ENCODE measurements at places on chromosomes 13 and 19. TPM values are rescaled to one million over a fixed set of nuclear protein-coding genes. Genes with fewer than 3 reads are reported as not detected.

Gene LGALS4
- 0.40 TPM for total RNA-seq

GRCh38 chr13:94352057-94352456 lies 127.4 kb downstream of the DCT start:
- ATAC-seq = no peak

Gene LRCH1
- 7.0 TPM for total RNA-seq

DNA sequence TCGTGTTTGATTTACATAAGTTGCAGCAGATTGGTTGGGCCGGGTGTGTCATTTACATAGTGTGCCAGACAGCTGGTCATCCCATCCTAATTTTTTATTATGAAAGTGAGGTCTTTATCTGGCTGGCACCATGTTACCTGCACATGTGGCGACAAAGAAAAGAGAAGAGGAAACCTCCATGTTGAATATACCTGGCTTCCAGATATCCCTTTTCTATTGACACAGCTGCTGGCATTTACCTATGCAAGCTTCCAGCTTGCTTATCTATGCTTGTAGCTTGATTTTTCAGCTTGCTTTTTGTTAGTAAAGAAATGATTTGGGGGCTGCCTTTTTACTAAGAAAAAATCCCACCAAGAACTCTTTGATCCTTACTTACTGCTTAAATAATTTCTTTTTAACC lies 681.3 kb upstream of the SLITRK1 start:
- ATAC-seq = no peak

Measured in esophagus mucosa (tissue), 1 donor.